ENCODE measurements at places on chromosomes 12 and 14.

GRCh38 chr14:55381040-55381439, 30.6 kb downstream of the ATG14 start:
- DNase-seq = no peak

DNA sequence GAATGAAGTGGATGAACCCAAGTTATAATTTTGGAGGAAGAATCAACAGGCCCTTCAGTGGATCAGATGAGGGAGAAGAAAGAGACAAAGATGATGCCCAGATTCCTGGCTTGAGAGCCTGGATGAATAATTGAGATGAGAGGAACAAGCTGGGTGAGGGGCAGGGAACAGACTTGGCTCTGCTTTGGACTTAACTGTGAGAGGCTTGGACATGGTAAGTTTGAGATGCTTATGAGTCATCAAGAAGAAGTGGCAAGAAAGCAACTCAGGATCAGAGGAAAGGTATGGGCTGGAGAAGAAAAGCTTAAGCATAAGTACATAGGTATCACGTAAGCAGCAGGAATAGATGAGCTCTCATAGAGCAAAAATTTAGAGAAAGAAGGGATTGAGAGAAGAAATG, 55.3 kb downstream of the FIGNL2 start:
- DNase-seq = no peak

GRCh38 chr14:71022012-71022869, 115.0 kb downstream of the PCNX1 start:
- no peak for DNase-seq

DNA sequence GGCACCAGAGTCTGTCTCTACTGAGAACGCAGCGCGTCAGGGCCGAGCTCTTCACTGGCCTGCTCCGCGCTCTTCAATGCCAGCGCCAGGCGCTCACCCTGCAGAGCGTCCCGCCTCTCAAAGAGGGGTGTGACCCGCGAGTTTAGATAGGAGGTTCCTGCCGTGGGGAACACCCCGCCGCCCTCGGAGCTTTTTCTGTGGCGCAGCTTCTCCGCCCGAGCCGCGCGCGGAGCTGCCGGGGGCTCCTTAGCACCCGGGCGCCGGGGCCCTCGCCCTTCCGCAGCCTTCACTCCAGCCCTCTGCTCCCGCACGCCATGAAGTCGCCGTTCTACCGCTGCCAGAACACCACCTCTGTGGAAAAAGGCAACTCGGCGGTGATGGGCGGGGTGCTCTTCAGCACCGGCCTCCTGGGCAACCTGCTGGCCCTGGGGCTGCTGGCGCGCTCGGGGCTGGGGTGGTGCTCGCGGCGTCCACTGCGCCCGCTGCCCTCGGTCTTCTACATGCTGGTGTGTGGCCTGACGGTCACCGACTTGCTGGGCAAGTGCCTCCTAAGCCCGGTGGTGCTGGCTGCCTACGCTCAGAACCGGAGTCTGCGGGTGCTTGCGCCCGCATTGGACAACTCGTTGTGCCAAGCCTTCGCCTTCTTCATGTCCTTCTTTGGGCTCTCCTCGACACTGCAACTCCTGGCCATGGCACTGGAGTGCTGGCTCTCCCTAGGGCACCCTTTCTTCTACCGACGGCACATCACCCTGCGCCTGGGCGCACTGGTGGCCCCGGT, at the start of gene PTGDR:
Gene PTGDR (plus strand): TSS at position 198 of the 778 bp plus-strand sequence. CDS start 117 bp downstream, at position 315.
- DNase-seq = no peak

DNA sequence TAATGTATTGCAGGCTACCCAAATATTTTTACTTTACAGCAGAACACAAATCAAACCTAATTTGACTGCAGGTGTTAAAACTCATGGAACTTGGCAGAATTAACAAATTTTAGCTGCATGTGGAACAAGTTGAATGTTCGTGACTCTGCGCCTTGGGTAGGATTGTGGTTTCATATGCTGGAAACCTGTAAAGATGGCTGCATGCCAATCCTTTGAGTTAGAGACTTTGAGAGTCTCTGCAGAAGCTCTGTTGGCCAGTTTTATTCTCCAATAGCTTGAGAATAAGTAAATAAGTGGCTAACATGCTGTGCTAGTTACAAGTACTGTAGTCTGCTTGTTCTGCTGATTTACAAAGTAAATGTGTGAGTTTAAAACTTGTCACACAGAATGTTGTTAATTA, 77.8 kb downstream of the PDE6H start:
- DNase-seq = no peak

- no peak for DNase-seq
Measured at GRCh38 chr12:64160021-64160710, 61.9 kb downstream of the KICS2 start.

DNA sequence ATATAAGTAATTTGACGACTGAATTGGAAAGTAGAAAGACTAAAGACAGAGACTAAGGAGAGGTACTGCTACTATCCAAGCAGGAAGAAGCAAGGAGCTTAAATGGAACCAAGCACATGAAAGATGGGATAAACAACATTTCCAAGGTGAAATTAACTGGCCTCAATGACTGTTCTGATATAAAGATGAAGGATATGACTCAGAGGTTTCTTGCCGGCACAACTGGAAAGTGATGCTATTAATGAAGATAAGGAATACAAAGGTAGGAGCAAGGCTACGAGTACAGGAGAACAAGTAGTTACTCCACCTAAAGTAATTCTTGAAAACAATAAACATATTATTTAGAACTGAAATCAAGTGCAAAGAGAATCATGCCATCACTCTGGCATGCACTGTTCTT, 6.4 kb downstream of the SNX6 start:
- DNase-seq = peak; percentile 37

GRCh38 chr14:81557146-81557545, 23.5 kb upstream of the SEL1L start:
- no peak for DNase-seq

DNA sequence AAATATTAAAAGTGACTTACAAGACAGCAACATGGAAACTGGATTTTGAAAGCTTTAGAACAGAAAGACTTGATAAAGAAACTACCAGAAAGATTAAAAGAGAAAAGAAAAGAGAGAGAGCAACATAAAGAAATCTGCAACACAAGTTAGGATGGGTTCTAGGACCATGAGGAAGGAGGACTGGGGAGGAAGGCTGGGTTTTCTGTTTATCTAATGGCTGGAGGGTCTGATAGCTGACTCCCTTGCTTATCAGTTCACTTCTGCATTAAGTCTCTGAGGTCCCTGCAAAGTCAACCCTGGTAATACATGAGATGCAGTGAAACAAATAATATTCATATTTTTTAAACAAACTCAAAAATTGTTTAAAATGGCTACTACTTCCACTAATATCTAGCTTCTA, 90.1 kb downstream of the RPAP3 start:
- no peak for DNase-seq

DNA sequence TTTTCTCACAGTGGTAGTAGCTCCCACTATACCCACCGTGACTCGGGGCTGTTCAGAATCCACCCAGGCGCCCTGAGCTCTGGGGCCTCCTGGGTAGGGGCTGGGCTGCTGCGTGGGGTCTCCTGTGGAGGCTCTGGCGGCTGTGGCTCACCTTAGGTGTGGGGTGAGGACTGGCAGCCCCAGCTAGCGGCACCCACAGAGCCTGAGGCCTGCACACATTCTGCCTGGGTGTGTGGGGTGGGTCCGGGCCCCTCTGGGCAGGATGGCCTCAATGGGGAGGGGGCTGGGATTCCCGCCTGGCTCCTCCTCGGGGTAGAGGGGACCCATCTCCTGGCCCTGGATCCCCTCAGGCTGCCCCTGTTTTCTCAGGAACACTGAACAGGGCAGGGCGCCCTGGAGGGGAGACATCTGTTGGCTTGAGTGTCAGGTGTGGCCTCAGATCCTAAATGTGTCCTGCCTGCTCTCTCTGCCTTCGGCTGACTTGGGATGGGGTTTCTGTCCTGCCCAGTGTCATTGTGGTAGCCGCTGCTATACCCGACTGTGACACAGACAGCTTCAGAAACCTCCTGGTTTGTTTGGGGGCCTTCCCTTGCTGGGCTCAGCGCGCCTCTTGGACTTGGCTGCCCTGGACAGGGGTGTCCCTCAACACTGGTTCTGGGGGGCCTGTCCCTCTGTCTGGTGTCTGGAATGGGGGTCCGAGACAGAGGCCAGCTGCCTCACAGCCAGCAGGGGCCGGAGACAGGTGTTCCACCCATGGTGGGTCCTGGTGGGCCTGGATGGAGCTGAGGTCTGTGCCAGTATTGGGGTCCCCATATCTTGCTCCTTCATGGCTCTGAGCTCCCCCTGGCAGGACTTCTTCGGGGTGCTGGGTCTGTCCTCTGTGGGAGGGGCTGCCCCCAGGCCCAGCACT, 354.9 kb downstream of the TMEM121 start:
- no peak for DNase-seq

DNA sequence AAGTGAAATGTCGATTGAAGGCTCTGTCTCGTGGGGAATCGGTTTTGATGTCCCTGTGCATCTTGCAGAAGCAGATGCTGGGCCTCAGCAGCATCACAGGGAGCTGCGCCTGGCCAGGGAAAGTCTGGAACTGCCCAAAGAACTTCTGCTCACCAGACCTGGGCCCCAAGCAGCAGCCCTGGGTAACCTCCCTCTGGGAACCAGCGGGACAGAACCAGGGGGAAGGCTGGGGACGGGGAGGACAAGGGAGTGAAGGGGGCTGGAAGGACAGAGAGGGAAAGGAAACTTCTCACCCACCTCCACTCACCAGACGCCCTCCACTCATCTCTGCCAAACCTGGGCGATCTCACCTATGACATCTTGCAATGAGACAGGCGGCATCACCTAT, 26.8 kb upstream of the C14orf180 start:
- DNase-seq = no peak

DNA sequence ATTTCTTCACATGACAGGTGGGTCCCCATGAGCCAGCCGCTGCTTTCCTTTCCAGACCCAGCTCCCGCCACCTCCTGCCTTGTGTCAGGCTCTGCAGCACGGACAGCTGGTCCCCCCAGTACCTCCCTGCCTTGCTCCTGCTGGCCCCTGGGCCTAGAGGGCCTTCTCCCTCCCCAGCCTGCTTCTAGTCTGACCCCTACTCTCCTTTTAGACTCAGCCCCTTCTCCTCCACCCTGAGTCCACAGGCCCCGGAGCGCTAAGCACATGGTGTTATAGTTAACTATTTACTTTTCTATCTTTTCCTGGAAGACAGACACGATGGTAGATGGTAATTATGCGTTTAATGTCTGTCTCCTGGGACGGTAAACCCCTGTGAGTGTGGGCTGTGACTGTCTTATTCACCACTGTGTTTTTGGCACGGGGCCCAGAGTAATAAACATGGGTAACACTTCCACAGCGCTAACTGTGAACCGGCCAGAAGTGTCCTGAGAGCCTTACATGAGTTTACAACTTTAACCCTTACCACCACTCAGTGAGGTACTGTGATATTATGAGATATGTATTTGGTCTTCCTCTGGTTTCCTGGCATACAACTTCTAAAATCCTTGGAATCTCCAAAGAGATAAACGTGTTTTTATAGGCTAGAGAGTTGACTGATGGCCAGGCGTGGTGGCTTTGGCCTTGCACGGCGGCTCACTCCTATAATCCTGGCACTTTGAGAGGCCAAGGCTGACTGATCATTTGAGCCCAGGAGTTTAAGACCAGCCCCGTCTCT, 41.2 kb downstream of the DGLUCY start:
- DNase-seq = peak; percentile 56

Data from A172 (cell line).